ENCODE measurements at places on chromosomes 16 and 17.

GRCh38 chr17:34318474-34318873, 761 bp upstream of the CCL8 start:
- DNase-seq, result no peak

GRCh38 chr16:22141767-22142166, 20.5 kb upstream of the SDR42E2 start:
- no peak for DNase-seq

- no peak for DNase-seq
These were observed 28.6 kb upstream of the DBNDD1 start for GRCh38 chr16:90047714-90048346.

- DNase-seq, result no peak
These were observed 53.6 kb upstream of the ICAM2 start for GRCh38 chr17:64073771-64074703.

- no peak for DNase-seq
These were observed 31.6 kb downstream of the GPR139 start for GRCh38 chr16:20041924-20042596.

DNA sequence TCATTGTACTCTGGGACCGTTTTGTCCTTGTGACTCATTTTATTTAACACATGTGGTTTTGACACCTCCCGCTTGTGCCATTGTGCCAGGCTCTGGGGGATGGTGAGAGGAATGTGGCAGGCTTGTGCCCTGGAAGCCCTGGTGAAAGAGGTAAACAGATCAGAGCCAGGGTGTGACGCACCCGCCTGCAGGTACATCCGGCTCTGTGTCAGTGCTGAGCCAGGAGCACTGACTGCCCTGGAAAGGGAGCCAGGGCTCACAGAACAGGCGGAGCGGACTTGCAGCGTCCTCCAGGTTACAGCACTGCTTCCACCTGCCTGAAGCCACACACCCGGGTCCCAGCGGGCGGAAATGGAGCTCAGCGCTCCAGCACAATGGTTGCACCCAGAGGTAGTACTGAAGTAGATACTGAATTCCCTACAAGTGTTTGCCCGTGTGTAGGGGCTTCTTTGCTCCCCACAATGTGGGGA, 30.6 kb downstream of the CDRT15 start:
- peak; percentile 82 for DNase-seq

DNA sequence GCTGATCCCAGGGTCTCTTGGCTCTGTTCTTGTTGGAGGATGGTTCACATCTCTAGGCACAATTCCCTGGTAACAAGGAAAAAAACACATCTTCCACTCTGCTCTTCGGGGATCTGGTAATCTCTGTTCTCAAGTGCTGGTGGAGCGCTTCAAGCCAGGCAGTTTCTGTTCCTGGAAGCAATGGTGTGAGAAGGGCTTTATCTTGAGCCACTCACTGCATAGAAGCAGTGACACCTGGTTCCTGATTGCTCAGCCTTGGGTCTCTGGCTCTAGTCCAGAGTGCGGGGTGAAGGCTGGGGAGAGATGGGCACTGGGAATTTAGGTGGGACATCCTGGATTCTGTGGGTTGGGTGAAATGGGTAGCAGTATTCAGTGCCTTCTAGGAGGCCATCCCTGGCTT, 14.1 kb downstream of the AKAP1 start:
- DNase-seq, result no peak

- no peak for DNase-seq
These were observed 64.3 kb downstream of the CNGB1 start for GRCh38 chr16:57906382-57907316.

DNA sequence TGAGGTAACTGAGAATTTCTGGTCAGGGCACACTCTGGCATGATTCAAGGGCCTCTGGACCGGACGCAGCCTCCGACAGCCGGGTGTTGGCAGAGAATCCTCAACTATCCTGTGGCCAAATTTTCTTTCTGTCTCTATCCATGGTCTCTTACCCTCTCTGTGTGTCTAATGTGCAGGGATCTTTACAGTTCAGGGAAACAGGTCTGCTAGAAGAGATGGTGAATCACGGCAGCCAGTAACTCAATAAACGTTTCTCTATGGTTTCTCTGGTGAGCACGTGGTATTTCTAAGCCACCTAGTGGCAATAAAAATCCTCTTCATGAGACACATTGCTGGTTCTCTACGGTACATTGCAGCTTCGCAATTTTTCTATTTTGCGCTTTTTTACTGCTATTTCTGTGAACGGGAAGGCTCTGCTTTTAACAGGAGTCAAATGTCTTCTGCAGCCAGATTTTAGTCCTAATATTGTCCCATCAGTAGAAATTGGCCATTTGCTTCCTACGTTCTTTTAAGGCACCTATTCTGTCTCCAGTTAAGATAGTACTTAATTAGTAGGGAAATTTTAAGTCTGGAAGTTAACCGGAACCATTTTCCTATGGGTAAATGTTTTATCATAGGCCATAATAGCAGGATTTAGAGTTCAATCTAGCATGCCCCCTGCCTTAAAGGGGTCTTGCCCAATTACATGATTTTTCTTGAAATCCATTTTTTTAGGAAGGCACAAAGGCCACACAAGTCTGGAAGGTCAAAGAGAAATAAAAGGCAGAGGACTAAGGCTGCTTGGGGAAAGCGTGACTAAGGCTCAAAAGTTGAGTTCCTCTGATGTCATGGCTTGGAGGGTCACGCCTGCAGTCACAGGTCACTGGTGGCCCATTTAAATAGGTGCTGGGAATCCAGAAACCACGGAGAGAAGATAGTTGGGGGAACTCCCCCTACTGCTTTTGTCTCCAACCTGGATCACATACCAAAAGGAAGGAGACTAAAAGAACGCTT, 31.5 kb downstream of the QPRT start:
- no peak for DNase-seq

- DNase-seq, result no peak
These were observed 31.2 kb downstream of the NXN start for GRCh38 chr17:948284-948852.

DNA sequence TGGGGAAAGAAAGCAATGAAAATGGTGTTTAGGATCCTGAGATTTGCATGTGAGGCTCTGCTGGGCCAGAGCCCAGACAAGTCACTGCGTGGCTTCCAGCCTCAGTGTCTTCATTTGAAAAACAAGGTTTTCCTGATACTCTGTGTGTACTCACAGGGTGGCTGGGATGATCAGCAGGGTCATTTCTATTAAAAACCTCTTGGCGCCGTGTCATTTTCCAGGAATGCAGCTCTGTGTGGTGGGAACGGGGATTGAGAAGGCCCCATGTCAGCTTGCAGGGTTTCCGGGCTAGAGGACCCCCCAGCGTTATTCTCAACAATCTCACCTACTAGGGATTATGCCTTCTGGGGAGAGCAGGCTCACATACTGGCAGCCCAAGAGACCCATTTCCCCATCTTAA, 73.5 kb downstream of the FOXL1 start:
- no peak for DNase-seq

- DNase-seq, result no peak
These were observed 324.1 kb downstream of the HAPSTR1 start for GRCh38 chr16:9415545-9415944.

- DNase-seq, result no peak
These were observed 2.7 kb downstream of the NOD2 start for GRCh38 chr16:50696126-50696525.

DNA sequence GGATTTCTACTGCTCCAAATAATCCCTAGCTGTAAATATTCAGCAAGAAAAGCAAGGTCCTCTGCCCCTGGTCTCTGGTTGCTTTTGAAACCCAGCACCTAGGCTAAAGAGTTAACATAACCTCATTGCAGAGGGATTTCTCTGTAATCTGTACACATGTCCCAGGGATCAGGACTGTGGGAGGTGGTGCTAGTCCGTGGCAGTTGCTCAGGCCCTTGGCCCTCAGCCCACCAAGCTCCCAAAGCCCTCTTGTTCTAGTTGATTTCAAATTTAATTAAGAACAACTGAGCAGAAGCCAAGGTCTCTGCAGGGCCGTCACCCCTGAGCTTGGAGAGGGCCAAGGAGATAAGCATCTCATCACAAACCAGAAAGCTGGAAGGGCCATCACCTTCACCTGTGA, 181.1 kb downstream of the SOX9 start:
- DNase-seq, result no peak

- no peak for DNase-seq
These were observed 109.4 kb downstream of the CDYL2 start for GRCh38 chr16:80695020-80695419.

- no peak for DNase-seq
These were observed 103.9 kb upstream of the NETO2 start for GRCh38 chr16:47247690-47248089.

DNA sequence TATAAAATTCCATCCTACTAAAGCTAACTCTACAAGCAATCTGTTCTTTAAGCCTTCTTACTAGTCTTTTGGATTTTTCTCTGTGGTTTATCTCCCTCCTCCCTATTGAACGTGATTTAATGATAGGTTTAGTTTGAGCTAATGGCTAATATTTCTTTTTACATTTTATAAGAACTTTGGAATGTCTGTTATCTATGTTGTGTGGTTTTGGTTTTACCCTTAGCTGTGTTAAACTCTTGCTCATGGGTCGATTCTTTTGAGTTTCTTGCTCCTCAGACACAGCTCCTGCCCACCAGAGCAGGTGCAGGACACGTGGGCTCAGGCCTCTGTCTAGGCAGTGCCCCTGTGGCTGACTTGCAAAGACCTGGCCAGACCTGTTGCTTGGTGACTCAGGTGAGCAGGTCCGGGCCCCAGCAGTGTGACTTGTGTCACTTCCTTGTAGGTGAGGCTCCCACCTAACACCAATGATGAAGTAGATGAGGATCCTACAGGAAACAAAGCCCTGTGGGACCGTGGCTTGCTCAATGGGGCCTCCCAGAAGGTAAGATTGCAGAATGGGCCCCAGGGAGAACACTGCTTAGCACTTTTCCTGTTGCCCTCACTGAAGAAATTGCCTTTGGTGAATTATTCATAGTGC, 45.1 kb downstream of the SF3B3 start:
- no peak for DNase-seq

GRCh38 chr17:62687997-62688396, 60.5 kb downstream of the MRC2 start:
- DNase-seq, result no peak

DNA sequence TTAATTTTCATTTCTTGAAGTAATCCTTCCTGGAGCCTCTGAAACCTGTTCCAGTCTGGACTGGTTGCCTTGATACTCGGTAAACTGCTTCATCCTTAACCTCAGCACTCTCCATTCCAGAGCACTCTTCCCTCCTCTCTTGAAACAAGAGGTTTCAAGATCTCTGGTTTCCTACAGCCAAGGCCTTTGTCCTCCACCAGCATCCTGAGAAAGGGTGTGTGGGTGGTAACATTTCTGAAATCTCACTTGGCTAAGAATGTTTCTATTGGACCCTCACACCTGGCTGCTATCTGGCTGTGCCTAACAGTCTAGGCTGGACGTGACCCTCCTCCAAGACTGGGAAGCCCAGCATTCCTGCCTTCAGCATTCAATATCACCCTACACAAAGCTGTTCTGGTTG, 99.7 kb downstream of the CYTH1 start:
- DNase-seq, result no peak

- no peak for DNase-seq
These were observed 32.8 kb upstream of the ABCC12 start for GRCh38 chr16:48188449-48189102.

DNA sequence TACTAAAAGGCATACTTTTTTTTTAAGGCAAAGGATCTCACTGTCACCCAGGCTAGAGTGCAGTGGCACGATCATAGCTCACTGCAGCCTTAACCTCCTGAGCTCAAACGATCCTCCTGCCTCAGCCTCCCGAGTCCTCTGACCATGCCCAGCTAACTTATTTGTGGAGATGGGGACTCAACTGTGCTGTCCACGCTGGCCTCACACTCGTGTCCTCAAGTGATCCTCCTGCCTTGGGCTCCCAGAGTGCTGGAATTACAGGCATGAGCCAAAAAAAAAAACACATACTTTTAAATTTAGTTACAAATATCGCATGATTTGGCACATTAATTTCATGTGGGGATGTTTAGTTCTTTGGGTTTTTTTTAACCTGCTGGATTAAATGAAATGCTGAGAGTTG, 207.7 kb upstream of the CHMP6 start:
- DNase-seq, result no peak

DNA sequence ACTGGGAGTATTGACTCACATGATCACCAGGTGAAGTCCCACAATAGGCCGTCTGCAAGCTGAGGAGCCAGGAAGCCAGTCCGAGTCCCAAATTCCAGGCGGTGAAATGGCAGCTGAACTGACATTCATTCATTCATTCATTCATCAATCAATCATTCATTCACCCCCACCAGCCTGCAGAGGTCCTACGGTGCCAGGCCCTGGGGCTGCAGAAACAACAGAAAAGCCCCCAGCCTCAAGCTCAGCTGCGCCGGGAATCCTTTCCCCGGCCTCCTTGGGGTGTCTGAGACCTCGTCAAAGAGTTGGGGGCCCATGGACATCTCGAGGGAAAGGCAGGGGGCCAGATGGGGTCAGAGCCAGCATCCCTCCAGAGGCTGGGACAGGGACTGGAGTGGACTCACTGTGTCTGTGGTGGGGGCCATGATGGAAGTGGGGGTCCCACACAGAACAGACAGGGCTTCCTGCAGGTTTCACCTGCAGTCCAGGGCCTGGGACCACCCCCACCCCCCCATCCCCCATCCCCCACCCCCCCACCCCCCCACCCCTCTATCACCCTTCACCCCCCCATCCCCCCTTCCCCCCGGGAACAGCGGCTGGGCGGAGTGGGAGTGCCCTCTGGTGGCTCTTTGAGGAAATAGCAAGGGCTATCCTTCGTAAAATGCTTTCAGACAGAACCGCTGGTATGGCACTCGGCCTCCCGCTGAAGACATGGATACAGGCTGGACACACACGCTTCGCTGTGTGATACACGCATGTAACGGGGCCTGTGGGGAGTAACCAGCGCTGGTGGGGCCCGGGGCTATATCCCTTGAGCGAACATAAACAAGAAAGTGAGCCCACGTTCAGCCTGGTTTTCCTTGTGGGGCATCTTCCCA, 8.5 kb upstream of the ZC3H18 start:
- peak; percentile 38 for DNase-seq

DNA sequence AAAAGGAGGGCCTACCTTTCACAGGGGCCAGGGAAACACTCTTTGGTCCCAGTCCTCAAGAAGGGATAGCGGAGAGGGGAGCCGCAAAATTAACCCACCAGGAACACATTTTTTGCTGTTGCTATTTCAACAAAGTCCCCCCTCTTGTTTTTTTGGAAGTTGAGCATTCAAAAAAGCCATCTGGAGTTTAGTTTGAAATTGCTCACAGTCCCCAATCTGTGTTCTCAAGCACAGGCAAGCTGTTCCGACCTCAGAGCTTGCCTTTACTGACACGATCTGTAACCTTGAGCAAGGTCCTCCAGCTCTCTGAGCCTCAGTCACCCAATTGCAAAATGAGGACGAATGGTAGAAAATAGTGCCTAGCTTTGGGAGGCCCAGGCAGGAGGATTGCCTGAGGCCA, 131.1 kb downstream of the ZNF423 start:
- DNase-seq, result no peak

GRCh38 chr17:55273579-55274354, 9.0 kb downstream of the HLF start:
- no peak for DNase-seq

All from CD8-positive, alpha-beta T cell (primary cell).